ENCODE measurements at places on chromosomes 5 and 9.

GRCh38 chr9:27638716-27639115 lies 65.4 kb upstream of the C9orf72 start:
- no peak for DNase-seq

DNA sequence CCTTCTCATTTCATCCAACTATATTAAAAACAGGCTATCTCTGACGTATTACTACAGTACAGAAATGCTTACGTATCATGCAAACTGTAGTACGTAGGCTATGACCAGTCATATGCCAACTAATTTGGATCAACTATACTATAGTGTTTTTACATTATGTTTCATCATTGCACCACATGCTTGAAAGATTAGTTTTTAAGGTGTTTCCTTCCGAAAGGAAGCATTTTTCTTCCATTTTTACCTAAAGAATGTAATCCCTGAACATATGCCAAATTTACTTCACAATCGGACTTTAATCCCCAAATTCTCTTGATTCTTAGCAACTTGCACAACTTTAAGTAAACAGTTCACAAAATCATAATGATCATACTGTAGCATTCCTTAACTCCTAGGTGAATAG lies 153.9 kb downstream of the BNC2 start:
- no peak for DNase-seq

DNA sequence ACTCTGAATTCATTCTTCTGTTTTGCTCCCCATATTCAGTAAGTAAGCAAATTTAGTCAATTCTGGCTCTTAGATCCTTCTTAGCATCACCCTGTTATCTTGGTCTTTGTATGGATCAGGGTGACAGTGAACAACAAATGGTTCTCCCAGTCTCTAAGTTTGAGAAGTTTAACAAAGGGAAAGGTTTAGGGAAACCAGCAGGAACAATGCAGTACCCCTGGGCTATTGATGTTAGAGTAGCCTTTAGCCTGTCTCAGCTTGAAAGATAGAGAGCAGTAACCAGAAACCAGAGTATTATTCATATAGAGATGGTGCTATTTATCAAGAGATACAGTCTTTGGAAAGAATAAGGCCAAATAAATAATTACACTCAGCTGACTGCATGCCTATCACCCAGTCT lies 241.8 kb downstream of the CDH12 start:
- DNase-seq: no peak

DNA sequence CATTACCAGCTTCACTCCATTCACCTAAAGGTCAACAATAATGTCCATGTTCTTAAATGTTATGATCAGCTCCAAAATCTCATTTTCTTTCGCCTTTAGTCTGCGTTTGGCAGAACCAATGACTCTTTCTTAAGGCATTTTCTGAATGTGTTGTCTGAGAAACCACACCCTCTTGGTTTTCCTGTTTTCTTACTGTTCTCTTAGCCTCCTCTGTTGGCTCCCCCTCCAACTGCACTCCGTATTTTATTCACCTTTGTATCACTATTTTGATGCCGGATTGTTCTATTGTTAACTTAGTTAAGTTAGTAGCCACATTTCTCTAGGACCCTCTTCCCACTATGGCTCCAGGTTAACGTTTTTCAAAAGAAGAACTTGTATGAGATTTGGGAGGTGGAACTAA lies 185.6 kb downstream of the DMAC1 start:
- no peak for DNase-seq

- DNase-seq: no peak
Observed at GRCh38 chr9:110308633-110309038, 29.0 kb downstream of the TXNDC8 start.

DNA sequence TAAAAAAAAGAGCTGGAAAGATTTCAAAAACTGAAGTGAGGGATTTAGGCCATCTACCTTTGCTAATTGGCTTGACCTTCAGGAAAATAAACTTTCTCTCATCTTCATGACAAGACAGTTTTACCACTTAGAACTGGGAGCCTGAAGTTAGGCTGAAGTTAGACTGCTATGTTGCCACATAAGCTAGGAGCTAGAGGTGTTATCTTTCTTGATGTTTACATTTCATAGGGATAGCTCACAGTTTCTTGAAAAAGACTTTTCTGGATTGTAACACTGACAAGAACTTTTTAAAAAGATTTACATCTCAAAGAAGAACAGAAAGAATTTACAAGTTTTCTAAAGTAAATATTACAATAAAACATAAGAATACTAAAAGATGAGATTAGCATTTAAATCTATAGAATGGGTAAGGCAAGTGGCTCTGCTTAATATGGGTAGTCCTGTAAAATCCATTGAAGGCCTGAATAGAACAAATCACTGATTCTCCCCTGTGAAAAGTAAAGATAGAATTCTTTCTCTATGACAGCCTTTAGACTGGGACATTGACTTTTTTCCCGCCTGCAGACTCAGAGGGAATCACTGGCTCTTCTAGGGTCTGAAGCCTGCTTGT lies 1665.4 kb upstream of the CDH9 start:
- no peak for DNase-seq

DNA sequence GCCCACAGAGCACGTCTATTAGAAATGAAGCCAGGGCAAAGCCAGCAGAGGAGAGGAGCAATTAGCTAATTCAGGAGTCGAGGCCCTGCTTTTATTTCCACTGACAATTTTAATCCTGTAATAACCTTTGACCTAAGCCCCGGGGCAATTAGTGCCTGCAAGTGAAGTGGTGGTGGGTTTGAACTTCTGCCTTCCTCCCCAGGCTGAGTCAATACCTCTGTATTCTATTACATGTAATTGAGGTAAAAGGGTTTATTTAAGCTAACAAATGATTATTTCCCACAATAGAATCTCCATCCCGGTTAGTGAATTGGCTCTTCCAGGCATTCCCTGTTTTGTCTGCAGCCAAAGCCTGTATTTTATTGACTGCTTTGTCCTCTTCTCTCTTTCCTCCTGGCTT lies 49.9 kb downstream of the FGF18 start:
- no peak for DNase-seq

- no peak for DNase-seq
Observed at GRCh38 chr5:27472000-27472763, 433.8 kb upstream of the CDH9 start.

- DNase-seq: no peak
Observed at GRCh38 chr9:110950041-110950645, 88.1 kb downstream of the LPAR1 start.

GRCh38 chr5:131533836-131534235 lies 101.2 kb downstream of the RAPGEF6 start:
- DNase-seq: no peak

DNA sequence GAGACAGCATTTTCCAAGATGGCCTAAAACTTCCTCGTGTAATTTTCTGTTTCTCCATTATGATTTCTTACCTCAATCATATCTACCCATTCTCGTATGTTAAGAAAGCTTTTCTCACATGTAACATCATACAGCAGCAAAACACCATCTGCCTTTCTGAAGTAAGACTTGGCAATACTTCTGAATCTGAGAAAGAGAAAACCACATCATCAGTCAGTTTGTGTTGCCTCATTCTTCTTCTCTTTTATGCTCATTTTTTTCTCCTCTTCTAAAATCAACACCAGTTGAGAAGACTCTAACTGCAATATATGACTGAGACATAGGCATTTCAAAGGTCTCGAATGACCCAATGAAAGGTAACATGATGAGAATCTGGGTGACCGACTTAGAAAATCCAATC lies 66.0 kb downstream of the RASEF start:
- DNase-seq: no peak

DNA sequence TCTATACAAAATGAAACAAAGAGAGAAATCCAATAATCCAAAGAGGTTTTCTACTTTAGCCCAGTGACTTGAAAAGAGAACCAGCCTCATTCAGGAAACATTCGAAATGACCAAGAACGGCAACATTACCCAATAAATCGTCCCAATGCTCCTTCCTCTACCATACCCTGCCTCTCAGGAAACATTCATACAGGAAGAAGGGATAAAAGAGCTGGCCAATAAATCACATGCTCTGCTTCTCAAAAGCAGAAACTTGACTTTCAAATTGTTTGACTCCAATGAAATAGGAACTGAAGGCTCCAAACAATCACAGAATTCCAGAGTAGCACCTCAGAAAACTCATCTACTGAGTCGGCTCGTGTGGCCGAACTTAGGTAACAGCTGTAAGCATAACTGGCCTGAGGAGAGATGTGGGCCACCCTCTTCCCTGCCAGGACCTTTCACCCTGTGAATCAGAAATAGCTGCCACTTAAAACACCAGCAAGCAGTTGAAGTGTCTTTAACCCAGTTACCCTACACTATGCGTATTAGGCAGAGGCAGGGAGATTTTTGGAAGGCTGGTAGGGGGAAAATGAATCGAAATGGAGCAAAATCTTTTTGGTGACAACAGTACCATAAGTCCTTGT lies 14.6 kb downstream of the ARL15 start:
- DNase-seq: no peak

DNA sequence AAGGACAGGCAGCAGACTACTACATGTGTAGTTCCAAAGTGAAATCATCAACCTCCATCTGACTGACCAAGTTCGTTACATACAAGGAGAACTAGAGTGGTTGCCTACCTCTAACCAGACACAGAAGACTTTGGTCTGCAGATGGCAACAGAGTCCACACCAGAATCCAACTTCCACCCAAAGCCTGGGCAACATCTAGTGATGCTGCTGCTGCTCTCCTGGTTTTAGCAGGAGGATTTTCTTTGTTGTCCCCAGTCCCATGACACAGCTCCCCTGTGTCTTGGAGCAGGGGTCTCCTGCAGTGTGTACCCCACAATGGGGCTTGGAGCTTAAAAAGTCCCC lies 46.4 kb upstream of the APC start:
- no peak for DNase-seq

GRCh38 chr5:60356745-60357144 lies 343.2 kb downstream of the DEPDC1B start:
- no peak for DNase-seq

- no peak for DNase-seq
Observed at GRCh38 chr9:116355153-116355921, 201.7 kb downstream of the PAPPA start.

- no peak for DNase-seq
Observed at GRCh38 chr9:7147121-7148090, 389.6 kb downstream of the KDM4C start.

GRCh38 chr5:130386155-130386554 lies 481.9 kb downstream of the CHSY3 start:
- no peak for DNase-seq

DNA sequence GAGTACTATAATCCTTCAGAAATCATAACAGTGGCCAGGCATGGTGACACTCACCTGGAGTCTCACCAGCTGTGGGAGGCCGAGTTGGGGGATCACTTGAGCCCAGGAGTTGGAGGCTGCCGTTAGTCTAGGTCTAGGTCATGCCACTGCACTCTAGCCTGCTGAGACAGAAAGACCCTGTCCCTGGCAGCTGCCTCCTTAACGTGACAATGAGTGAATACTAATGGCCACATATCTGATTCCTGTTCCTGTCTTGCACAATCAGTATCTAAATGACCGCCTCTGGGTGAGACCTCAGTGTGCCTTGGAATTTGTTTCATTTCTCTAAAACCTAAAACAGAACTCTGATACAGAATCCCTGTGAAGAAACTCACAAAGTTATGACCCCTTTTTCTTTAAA lies 131.0 kb upstream of the DAB2 start:
- DNase-seq: no peak

GRCh38 chr9:71685394-71685793 lies 82.9 kb downstream of the CEMIP2 start:
- no peak for DNase-seq

DNA sequence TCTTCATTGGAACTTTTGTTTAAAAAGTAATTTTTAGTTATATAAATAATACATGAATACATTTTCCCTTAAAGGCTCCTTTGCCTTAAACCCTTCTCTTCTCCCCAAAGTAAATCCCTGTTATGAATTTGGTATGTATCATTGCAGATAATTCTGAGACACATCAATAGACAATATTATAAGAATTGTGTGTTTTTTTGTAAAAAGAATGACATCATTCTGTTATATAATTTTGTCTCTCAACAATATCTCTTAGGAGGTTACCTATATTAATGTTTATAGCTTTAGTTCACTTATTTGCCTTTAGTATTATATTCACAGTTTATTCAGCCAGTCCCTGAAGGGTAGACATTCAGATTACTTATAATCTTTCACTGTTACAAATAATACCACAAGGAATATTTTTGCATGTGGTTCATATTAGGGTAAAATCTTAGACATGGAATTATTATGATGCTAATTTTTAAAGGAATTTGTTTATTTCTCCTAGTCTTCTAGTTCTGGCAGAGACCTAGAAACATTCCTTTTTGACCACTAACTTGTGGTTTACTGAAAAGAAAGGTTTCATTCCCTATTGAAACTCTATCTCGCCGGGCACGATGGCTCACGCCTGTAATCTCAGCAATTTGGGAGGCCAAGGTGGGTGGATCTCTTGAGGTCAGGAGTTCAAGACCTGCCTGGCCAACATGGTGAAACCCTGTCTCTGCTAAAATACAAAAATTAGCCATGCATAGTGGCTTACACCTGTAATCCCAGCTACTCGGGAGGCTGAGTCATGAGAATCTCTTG lies 105.6 kb downstream of the KCTD16 start:
- DNase-seq: no peak

Measured in activated CD4-positive, alpha-beta T cell treated with anti-CD3 and anti-CD28 coated beads for 48 hours (primary cell).